ENCODE measurements at places on chromosomes 12 and 14. TPM values are rescaled to one million over a fixed set of nuclear protein-coding genes. Genes with fewer than 3 reads are reported as not detected.

The PPP4R4 gene
- total RNA-seq, result 68.2 TPM

The NID2 gene
- total RNA-seq, result 0.13 TPM

DNA sequence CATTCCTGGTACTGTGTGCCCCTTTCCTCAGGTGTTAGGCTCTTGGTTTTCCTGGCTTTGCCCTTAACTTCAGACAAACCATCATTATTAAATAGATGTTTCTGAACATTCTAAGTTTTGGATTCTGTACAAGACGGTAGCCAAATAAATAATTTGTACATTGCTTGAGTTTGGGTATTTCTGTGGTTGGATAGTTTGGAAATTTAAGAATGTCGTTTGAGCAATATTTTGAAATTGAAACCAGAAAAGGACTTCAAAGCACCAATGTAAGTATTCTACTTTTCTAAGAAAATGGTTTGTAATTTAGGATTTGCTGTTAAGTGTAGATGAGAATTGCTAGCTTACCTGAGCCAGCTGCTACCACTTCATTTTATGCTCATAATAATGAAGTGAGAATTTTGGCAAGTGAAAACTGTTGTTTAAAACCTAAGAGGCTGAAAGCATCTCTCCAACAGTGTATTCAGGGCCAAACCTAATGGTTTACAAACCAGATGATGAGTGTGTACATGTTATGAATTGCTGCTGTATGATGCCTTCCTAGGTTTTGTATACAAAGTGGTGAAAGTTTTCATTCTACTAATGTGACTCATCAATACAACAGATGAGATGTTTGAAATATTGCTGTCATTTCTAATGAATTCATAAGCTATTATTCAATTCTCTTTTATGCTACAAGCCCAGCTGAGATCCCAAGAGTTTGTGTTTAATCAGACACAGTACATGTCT lies 181.5 kb upstream of the PRKD1 start:
- no peak overlapping the region for H3K27ac ChIP-seq
- H3K36me3 ChIP-seq, result no peaks in the 10 kb centered on the region
- no peaks in the 10 kb centered on the region for H3K27me3 ChIP-seq
- no peak for ATAC-seq

GRCh38 chr12:92408072-92408900 lies 262.6 kb upstream of the BTG1 start:
- peaks cover 6% of the 10 kb centered on the region for H3K36me3 ChIP-seq
- H3K4me1 ChIP-seq, result peaks cover 31% of the 10 kb centered on the region
- H3K27me3 ChIP-seq, result no peaks in the 10 kb centered on the region
- H3K27ac ChIP-seq, result peak overlapping the region; percentile 26
- peak overlapping the region; percentile 1 for H3K4me3 ChIP-seq

The PRR4 gene
- 2.4 TPM for total RNA-seq

DNA sequence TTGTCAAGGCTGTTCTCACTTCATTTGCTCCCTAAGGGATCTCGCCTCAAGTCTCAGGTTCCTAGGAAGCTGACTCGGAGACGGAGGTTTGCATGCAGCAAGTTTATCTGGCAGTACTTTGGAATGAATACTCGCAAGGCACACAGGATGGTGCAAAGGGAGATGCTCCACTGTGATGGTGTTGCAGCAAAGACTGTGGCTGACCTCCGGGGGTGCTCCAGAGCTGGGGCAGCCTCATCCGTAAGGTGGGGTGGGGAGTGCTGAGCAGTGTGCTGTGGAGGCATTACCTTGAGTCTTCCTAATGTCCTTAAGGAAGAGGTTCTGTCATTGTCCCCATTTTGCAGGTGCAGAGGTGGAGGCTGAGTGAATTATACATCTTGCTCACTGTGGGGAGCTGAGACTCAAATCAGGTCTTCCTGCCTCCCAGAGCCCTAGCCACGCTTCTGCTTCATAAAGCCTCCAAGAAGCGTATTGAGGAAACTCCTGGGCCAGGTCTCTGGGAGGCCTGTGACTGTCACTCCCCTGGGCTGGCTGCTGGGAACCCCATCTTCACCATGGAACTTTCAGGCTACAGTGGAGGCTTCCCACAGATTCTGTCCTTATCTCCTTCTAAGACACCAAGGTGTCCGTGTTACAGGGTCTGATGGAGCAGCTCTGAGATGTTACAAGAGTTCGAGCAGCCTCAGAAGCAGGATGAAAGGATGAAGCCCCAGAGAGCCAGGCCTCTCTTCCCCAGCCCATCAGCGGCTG lies 39.5 kb downstream of the GALNT16 start:
- no peaks in the 10 kb centered on the region for H3K36me3 ChIP-seq
- peaks cover 4% of the 10 kb centered on the region for H3K27me3 ChIP-seq
- no peak for ATAC-seq

- peaks cover 46% of the 10 kb centered on the region for H3K4me1 ChIP-seq
- peaks cover 6% of the 10 kb centered on the region for H3K36me3 ChIP-seq
- H3K27me3 ChIP-seq, result no peaks in the 10 kb centered on the region
- H3K27ac ChIP-seq, result peak overlapping the region; percentile 95
These were observed 52.9 kb downstream of the PHLDA1 start for GRCh38 chr12:75978677-75979076.

- peak; percentile 58 for ATAC-seq
- H3K4me1 ChIP-seq, result peaks cover 26% of the 10 kb centered on the region
- no peaks in the 10 kb centered on the region for H3K27me3 ChIP-seq
- peaks cover 61% of the 10 kb centered on the region for H3K36me3 ChIP-seq
These were observed 103.1 kb downstream of the ESR2 start for GRCh38 chr14:64190974-64191502.

DNA sequence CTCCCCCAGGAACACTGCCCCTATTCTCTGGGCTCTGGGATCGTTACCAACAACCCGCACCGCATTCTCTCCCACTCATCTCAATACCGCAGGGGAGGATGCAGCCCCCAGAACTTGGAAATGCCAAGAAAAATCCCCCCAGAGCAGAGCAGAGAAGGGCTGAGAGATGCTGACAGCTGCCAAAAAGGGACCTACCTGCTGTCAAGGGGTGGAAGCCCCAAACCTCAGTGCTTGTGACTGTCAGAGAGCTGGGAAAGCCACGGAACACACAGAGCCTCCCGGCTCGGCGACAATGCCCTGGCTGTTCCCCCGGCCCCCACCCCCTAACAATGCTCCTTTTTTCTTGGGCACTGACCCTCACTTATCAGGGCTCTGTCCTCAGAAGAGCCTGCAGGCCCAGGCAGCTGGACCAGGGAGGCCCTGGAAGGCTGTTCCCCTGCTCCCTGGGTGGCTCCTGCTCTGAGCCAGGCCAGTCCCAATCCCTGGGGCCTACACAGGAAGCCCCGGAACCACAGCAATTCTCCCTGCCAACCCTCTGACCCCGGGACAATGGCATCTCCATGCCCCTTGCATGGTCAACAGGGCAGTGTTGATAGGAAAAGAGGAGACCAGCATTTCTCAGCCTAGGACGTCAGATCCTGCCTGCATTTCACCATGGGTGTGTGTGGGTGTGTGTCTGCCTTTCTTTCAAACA lies 78.9 kb downstream of the ITPK1 start:
- H3K4me3 ChIP-seq, result no peak overlapping the region
- peaks cover 18% of the 10 kb centered on the region for H3K4me1 ChIP-seq
- H3K27ac ChIP-seq, result peak overlapping the region; percentile 25
- no peaks in the 10 kb centered on the region for H3K36me3 ChIP-seq
- ATAC-seq, result no peak

The RNF212B gene
- total RNA-seq, result not detected

GRCh38 chr14:97402279-97402678 lies 605.1 kb downstream of the VRK1 start:
- no peak for ATAC-seq
- no peaks in the 10 kb centered on the region for H3K36me3 ChIP-seq
- no peak overlapping the region for H3K4me3 ChIP-seq
- H3K27ac ChIP-seq, result peak overlapping the region; percentile 13
- H3K27me3 ChIP-seq, result peaks cover 3% of the 10 kb centered on the region

DNA sequence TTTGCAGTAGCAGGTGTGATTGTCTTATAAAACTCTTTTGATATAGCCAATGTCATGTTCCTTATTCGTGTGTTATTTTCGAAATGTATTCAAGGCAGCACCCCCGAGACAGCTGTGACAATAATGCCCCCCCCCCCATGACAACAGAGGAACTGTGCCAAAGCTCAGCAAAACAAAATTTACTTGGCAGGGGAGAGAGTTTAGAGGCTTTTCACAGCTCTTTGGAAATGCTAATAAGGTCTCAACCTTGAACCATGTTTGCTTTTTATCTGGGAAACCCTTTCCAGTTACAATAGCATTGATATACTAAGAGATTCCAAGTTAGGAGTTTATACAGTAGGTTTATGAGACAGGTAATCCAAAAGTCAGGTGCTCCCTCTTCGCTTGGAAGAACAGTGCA lies 56.4 kb upstream of the USP44 start:
- no peaks in the 10 kb centered on the region for H3K4me1 ChIP-seq
- H3K4me3 ChIP-seq, result no peak overlapping the region
- H3K27me3 ChIP-seq, result peaks cover 3% of the 10 kb centered on the region
- H3K27ac ChIP-seq, result no peak overlapping the region

- H3K4me3 ChIP-seq, result no peak overlapping the region
- no peak overlapping the region for H3K27ac ChIP-seq
- peaks cover 3% of the 10 kb centered on the region for H3K4me1 ChIP-seq
- no peaks in the 10 kb centered on the region for H3K36me3 ChIP-seq
These were observed 49.9 kb downstream of the ESR2 start for GRCh38 chr14:64244279-64244678.

DNA sequence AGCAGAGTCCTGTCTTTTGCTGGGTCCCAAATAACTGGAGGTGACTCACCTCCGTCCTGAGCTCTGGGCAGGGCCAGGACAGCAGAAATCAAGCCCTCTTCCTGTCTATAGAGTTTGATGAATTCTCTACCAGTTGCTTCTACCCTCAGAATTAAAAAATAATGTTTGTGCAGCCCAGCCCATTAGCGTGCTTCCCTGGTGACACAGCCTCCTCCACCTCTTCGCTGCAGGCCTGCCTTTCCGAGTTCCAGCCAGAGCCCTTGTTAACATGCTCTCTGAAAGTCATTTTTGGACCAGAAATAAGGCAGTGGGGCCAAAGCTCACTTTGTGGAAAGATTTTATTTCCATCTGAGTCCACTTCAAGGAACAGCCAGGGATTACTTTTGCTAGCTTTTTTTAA lies 94.0 kb downstream of the TBX5 start:
- no peak overlapping the region for H3K27ac ChIP-seq
- H3K27me3 ChIP-seq, result no peaks in the 10 kb centered on the region
- H3K4me1 ChIP-seq, result no peaks in the 10 kb centered on the region
- no peaks in the 10 kb centered on the region for H3K36me3 ChIP-seq
- H3K4me3 ChIP-seq, result no peak overlapping the region

DNA sequence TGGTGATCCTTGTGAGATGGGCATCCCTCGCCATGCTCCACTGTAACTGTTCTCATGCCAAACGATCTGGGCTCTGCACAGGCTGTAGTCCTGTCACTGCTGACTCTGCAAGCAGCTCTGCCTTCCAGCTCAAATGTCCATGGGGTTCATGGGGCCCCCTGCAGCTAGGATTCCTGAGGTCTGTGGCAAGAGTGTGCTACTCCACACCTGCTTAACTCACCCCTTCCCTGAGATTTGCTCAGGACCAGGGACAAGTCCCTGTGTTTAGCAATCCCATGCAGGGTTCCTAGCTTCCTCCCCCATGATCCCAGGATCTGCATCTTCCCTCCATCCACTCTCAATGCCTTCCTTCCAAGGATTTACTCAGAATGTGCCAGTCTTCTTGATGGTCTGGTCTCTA lies 241.0 kb downstream of the ASCL1 start:
- no peaks in the 10 kb centered on the region for H3K27me3 ChIP-seq
- no peak overlapping the region for H3K27ac ChIP-seq
- no peak overlapping the region for H3K4me3 ChIP-seq
- no peaks in the 10 kb centered on the region for H3K36me3 ChIP-seq

The GPRC5A gene
- 2.9 TPM for total RNA-seq

- H3K36me3 ChIP-seq, result no peaks in the 10 kb centered on the region
- no peak for ATAC-seq
- no peak overlapping the region for H3K27ac ChIP-seq
These were observed 300.5 kb downstream of the RMST start for GRCh38 chr12:97763113-97763512.

- H3K27ac ChIP-seq, result no peak overlapping the region
- H3K4me3 ChIP-seq, result no peak overlapping the region
- no peaks in the 10 kb centered on the region for H3K27me3 ChIP-seq
- H3K36me3 ChIP-seq, result peaks cover 85% of the 10 kb centered on the region
- ATAC-seq, result no peak
- peaks cover 5% of the 10 kb centered on the region for H3K4me1 ChIP-seq
These were observed 41.8 kb downstream of the VEZT start for GRCh38 chr12:95259368-95259767.

GRCh38 chr14:88975043-88975830 lies 150.8 kb downstream of the TTC8 start:
- no peak overlapping the region for H3K4me3 ChIP-seq
- H3K27me3 ChIP-seq, result peaks cover 36% of the 10 kb centered on the region

DNA sequence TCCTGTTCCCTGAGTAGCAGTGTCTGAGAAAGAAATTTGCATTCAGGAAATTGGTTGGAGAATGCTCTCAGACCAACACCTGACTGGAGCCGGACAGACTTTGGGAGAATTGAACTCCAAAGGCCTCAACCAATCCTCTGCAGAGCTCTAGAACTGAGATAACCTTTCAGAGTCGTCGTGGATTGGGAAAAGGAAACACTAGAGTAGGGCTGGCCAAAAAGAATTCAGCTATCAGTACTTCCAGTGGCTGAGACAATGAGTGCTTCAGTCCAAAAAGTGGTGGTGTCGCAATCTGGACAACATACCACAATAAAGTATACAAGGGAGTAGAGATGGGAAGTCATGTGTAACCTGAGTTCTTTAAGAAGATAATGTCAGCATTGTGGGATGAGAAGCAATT lies 377.1 kb downstream of the SLC16A7 start:
- no peak for ATAC-seq
- no peaks in the 10 kb centered on the region for H3K4me1 ChIP-seq
- no peaks in the 10 kb centered on the region for H3K36me3 ChIP-seq
- no peaks in the 10 kb centered on the region for H3K27me3 ChIP-seq
- no peak overlapping the region for H3K27ac ChIP-seq
- H3K4me3 ChIP-seq, result no peak overlapping the region

DNA sequence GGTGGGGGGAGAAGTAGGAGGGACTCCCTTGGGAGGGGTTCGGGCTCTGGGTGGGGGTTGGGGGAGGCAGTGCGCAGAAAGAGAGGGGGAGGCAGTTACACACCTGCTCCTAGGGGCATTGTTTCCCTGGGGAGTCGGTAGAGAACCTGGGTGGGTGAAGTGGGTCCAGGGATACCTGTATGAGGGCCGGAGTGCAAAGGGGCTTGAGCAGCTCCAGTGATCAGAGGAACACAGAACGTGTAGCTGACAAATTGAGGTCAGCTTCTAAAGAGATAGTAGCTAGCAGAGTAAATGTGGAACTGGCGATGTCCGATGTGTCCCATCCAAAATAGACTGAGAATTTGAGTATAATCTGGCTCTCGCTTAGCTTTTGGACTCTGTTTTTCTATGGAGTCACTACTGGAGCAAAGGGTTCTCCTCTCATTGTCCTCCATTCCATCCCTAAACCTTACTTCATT lies 502 bp downstream of the SMARCD1 start:
- no peaks in the 10 kb centered on the region for H3K27me3 ChIP-seq
- peak; percentile 1 for ATAC-seq
- peak overlapping the region; percentile 95 for H3K27ac ChIP-seq
- H3K36me3 ChIP-seq, result peaks cover 45% of the 10 kb centered on the region
- H3K4me3 ChIP-seq, result peak overlapping the region; percentile 95
- peaks cover 31% of the 10 kb centered on the region for H3K4me1 ChIP-seq

- no peaks in the 10 kb centered on the region for H3K36me3 ChIP-seq
- no peak for ATAC-seq
- H3K4me3 ChIP-seq, result no peak overlapping the region
- H3K27me3 ChIP-seq, result peaks cover 15% of the 10 kb centered on the region
These were observed 290.4 kb downstream of the AACS start for GRCh38 chr12:125355614-125356013.

All from activated T-helper 17 cell treated with anti-CD3 and anti-CD28 coated beads, Interleukin-2, amount 50 U/mL, for 72 hours (primary cell).